ENCODE measurements at places on chromosomes 11 and 22.
A peak's percentile ranks its signal among the peaks of the same experiment; 100 is the strongest.

- no peak for DNase-seq
Measured at GRCh38 chr11:105937331-105937730, 84.7 kb downstream of the MSANTD4 start.

- DNase-seq: no peak
Measured at GRCh38 chr22:37402184-37402506, 25.1 kb downstream of the ELFN2 start.

GRCh38 chr22:26487996-26488395, 4.3 kb downstream of the SRRD start:
- DNase-seq: no peak

GRCh38 chr11:65906602-65907001, 6.4 kb upstream of the FOSL1 start:
- no peak for DNase-seq

GRCh38 chr22:40651563-40652501, 15.3 kb upstream of the MRTFA start:
- DNase-seq: peak; percentile 57

GRCh38 chr11:84655712-84656111, 971.4 kb downstream of the DLG2 start:
- DNase-seq: no peak

GRCh38 chr11:64085906-64086257, 50.2 kb downstream of the FLRT1 start:
- DNase-seq: no peak

GRCh38 chr11:11691296-11692151, 69.7 kb upstream of the GALNT18 start:
- no peak for DNase-seq

DNA sequence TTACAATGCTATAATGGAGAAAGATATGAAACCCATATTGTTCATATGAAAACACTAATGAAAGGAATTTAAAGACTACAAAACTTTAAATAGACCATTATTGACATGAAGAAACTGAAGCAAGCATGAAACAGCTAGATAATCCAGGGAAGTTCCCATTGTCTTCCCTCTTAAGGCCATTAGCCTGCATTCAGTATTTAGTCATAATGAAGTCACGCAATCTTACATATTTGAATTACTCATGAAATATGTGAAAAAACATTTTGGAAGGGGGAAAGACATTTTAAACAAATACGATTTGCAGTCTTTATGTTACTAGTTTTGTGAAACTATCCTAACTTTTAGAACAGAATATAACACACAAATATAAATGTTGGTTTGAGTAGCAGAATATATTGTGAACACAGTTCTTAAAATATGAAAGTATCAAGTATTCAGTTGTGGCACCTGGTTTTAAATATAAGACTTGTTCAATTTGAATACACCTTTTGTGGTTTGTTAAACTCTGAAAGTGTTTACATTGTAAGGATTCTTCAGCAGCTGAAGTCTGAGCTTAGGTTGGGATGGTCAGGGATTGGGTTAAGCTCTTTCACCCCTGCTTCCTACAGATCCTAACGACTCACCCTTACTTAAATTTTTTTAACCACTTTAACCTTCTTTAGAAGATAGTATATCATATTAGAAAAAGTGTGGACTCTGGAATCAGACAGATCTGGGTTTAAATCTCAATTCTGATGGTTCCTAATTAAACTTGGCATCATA, 500.3 kb upstream of the TENM4 start:
- DNase-seq: no peak

DNA sequence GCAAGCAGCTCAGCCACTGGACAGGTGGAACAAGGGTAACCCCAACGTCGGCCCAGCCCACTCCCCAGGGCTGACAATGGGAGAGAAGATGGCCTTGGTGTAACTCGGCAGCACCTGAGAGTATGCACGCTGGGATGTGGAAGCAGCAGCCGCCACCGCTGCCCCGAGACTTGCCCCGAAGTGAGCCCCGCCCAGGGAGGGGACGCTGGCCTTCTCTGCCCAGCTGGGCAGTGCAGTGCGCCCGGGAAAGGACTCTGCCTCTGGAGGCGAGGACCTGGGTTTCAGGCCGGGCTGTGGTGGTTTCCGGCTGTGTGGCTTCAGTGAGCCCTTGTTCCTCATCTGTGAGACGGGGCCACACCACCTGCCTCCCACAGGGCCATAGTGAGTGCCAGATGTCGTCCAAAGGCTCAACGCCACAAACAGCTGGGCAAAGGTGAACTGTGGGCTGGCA, 8.6 kb upstream of the POLDIP3 start:
- no peak for DNase-seq

DNA sequence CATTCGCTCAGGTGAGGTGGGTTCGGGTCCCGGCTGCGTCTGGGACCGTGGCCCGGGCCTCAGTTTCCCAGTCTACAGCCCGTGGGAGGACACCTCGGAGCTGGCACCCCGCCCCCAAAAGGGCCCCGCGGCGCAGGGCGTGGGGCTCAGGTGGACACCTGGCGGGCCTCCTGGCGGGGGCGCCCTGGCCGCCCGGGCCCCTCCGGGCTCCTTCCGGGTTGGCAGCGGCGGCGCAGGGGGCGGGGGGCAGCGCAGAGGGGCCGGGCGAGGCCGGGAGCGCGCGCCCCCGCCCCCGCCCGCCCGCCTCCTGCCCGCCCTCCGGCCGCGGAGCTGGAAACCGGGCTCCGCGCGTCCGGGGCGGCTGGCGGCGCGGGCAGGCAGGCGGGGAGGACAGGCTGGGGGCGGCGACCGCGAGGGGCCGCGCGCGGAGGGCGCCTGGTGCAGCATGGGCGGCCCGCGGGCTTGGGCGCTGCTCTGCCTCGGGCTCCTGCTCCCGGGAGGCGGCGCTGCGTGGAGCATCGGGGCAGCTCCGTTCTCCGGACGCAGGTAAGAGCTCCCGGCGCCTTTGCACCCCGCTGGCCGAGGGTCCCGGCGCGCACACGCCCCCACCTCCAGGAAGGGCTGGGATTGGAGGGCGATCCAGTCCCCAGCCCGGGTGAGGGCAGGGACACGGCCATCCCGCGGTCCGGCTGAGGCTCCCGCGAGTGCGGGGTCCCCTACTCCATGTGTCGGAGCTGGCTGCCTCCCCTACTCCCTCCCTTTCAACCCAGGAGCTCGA, at the start of gene EMID1:
TSS of gene EMID1 (plus strand) at position 303 of the 778 bp plus-strand sequence. CDS start at position 446, 143 bp downstream.
- no peak for DNase-seq

DNA sequence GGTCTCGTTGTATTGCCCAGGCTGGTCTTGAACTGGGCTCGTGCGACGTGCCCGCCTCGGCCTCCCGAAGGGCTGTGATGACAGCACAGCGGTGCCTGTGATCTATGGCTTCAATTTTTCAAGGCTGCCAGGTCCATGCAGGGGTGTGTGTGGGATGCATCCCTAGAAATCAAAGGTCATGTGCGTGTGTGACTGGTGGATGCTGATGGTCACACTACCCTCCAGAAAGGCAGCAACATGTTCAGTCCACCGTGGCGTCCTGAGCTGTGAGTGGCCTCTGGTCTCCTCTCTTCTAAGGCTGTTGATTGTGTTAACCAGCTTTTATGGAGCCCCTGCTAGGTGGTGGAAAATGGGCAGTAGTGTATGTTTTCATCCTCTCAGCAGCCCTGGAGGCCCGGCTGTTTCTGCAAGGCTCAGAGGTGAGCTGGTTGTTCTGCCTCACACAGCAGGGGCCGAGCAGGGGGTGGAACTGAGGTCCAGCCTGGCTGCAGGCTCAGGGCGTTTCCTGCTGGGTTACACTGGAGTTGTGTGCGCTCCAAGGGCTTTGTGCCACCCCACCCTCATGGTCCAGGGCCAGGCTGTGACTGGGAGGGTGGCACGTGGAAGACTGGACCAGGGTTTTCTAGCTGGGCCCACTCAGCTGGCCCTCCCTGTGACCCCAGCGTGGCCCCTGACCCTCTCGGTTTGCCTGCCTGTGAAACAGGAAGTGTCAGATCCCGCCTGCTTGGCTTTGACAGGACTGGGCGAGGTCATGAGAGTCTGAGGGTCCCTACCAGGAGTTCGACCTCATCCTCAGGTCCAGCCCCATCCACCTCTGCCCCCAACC, 7.7 kb downstream of the BIK start:
- DNase-seq: no peak

- no peak for DNase-seq
Measured at GRCh38 chr11:107621081-107621480, 30.1 kb downstream of the ELMOD1 start.

DNA sequence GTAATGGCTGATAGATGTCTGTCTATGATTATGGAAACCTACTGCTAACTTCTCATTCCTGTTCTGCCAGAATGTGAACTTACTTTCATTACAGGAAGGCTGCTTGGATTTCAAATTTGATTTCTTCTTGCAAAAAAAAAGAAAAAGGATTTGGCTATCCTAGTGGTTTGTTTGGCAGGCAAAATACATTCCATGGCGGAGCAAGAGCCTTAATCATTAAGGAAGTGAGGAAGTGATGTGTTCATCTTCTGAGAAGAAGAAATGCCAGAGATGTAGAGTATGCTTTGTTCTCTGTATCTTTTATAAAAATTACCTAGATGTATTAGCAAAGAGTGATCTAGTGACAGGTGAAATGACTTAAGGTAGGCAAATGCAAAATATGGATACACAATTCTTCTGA, 356.3 kb downstream of the SOX6 start:
- DNase-seq: no peak

DNA sequence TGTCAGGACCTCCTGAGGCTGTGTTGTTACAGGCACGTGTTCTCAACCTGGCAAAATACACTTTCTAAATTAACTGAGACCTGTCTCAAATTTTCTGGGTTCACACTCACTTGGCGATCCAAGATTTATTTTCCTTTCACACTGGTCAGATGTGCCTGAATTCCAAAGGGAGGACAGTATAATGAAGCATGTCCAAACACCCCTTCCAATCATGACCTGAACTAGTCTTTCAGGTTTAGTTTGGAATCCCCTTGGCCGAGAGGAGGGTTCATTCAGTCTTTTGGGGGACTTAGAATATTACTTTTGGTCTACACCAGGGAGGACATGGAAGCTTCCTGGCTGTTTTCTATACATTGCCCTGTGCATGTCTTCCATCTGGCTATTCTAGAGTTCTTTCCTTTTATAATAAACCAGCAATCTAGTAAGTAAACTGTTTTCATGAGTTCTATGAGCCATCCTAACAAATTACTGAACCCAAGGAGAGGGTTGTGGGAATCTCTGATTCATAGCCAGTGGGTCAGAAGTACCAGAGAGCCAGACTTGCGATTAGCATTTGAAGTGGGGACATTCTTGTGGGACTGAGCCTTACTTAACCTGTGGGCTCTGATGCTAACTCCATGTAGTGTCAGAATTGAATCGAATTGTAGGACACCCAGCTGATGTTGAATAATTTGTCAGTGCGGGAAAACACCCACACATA, 14.8 kb upstream of the TMEM216 start:
- no peak for DNase-seq

DNA sequence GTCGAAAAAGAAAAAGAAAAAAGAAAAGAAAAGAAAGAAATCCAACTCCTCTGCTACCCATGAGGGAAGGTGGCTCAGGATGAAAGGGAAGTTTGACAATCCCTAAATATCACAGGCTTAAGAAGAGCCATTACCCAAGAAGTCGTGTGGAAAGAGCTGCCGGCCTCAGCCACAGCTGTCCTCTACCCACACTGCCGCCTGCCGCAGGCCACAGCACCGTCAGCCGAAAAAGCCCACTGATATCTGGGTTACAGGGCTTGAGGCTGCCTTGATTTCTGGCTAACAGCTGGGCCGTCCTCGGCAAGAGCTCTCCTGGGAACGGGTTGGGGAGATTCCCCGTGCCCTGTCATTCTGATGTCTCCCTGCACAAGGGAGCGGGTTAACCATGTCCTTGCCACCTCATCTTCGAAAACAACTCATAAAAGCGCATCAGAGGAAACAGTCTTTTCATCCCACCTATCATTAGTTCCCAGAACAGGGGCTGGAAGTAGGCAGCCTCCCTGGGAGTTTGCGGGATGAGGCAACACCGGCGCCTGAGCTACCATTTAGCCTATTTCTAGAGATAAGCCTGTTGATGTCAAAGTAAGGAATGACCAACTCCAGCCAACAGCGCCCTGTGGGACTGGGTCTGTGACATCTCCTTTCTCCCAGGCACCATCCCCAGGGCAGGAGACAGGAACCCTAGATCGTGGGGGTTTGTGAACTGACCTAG, 21.8 kb upstream of the SNX32 start:
- DNase-seq: no peak

- no peak for DNase-seq
Measured at GRCh38 chr22:25361899-25362214, 142.4 kb downstream of the CRYBB2 start.

DNA sequence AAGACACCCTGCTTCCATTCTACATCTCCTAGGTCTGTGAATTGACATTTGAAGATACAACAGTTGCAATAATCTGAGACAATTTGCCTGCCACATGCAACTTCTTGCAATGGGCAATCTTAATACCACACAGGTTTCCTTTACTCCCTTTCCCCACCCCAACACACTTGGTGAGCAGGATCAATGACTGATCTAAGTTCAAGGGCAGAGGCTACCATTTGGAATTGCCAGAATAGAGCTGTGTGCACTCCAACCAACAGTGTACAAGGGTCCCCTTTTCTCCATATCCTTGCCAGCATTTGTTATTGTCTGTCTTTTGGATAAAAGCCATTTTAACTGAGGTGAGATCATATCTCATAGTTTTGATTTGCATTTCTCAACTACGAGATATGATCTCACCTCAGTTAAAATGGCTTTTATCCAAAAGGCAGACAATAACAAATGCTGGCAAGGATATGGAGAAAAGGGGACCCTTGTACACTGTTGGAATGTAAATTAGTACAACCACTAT, 2.9 kb upstream of the NNMT start:
- DNase-seq: no peak

- no peak for DNase-seq
Measured at GRCh38 chr11:126747315-126747714, 253.3 kb downstream of the KIRREL3 start.

GRCh38 chr11:130261571-130261970, 53.1 kb downstream of the ZBTB44 start:
- DNase-seq: no peak

DNA sequence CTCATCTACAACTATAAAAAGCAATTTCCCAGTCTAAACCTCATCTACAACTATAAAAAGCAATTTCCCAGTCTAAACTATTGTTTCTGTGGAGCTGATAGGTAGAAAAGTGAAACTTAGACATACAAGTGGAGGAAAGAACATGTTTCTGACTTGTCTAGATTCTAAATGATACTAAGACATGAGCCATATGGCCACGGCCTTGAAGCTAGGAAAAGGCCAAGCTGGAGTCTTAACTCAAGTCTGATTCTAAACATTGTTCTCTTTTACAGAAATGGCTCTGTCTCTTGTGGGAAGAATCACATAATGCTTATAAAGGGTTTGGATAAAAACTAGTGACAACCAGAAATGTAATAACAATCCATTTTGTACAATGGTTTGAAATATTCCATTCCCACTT, 43.8 kb upstream of the LARGE1 start:
- no peak for DNase-seq

DNA sequence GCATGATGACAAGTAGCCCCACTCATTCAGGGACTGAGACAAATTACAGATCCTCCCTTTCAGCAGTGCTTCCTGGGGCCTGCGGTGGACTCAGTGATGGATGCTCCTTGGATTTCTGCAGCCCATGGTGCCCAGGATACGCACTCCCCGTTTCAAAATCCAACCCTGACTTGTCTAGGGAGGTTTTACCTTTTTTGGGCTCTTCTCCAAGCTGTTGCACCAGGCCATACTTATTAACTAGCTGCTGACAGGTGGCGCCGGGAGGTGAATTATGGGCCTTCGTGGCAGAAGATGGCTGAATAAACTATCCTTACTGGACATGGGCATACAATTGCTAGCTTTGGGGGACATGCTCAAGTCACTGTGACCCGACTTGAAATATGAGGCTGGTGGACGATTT, 324.3 kb upstream of the SYN3 start:
- no peak for DNase-seq

GRCh38 chr11:75147191-75147874, 3.6 kb upstream of the SLCO2B1 start:
- DNase-seq: no peak

All from stimulated activated naive B cell treated with anti-CD40 and anti-IgM and Interleukin-4, amounts not matched to agents 10 μg/mL and 1 μg/mL and 100 μg/mL, for 72 hours (primary cell).